ENCODE measurements at places on chromosomes 12 and 14.
A peak's percentile ranks its signal among the peaks of the same experiment; 100 is the strongest.

DNA sequence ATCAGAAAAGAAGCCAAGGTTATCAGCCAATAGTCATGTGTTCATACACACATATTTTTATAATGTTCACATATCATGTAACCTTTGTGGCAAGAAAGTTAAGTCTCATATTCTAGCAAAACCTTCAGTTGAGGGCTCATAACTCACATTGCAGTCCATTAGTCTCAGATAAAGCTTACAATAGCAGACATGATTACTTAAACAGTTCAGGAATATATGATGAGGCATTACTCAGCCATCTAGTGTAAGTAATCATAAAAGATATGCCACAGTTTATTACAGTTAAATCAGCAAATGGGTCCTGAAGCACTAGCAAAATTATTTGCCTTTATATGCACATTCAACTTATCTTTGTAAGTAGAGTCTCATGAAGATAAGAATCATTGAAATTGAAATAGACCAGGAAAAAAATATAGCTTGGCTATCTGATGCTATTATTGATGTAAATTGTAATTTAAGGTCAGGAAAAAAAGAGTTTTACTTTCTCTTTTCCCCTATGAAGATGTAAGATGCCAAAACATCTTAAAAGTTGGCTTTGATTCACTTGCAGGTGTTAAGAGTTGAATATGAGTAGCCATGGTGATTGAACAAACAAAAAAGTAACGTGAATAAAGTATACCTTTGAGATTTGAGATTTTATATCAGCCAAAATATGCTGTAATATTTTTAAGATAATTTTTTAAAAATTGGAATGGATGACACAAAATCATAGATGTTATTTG lies 537.0 kb downstream of the SLC6A15 start:
- no peak for DNase-seq

GRCh38 chr14:71855399-71856036 lies 76.7 kb upstream of the RGS6 start:
- DNase-seq, result no peak

GRCh38 chr12:32477714-32478113 lies 78.4 kb downstream of the FGD4 start:
- DNase-seq, result no peak

DNA sequence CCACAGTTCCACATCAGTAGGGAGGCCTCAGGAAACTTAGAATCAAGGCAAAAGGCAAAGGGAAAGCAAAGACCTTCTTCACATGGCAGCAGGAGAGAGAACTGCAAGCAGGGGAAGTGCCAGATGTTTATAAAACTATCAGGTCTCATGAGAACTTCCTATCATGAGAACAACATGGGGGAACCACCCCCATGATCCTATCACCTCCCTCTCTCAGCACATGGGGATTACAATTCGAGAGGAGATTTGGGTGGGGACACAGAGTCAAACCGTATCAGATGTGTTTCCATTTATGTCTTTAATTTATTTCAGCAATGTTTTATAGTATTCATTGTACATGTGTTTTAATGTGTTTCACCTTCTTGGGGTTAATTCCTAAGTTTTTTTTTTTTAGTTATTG lies 25.8 kb downstream of the METAP2 start:
- DNase-seq, result no peak

DNA sequence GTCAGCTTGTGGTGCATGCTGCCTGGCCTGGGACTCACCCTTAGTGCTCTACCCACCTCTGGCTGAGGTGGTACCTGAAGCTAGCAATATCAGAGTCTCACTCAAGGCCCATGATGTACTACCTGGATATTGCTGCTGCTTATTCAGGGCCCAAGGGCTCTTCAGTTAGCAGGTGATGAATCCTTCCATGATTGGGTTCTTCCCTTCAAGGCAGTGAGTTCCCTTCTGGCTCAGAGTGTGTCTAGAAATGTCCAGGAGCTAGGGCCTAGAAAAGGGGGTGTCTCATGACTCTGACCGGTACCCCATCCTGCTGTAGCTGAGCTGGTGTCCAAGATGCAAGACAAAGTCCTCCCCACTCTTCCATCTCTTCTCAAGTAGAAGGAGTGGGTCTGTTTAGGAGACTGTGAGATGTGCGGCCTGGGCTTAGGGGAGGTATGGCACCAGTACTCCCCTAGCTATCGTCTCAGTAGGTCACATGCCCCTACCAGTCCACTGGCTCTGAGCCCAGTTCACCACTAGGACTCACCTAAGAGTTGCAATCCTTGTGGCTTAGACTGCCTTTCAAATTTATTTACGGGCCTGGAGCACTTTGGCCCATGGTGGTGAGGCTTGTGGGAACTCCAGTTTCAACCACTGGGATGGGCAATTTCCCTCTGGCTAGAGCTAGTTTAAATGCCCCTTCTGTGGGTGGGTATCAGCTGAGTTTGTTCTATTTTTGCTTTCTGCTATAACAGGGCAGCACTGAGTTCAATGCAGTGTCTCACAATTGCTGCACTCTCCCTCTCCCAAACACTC lies 12.2 kb downstream of the PRORP start:
- peak; percentile 27 for DNase-seq

- DNase-seq, result no peak
These were observed 348.5 kb upstream of the MDGA2 start for GRCh38 chr14:48023881-48024280.

- no peak for DNase-seq
These were observed 53.2 kb downstream of the KCNK10 start for GRCh38 chr14:88269806-88270420.

DNA sequence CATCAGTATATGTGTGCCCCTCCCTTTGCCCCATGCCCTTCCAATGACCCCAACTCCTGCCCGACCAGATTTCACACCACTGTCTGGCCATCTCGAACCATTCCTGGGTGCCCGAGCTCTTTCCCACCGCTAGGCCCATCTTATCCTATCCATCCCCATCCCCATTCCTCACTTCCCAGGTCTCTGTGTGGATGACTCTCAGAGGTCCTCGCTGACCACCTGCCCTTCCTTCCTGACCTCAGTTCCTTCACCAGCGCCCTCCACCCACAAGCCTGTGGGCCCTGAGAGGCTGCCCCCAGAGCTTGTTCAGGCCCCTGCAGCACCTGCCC lies 49.1 kb downstream of the CYP46A1 start:
- DNase-seq, result no peak

DNA sequence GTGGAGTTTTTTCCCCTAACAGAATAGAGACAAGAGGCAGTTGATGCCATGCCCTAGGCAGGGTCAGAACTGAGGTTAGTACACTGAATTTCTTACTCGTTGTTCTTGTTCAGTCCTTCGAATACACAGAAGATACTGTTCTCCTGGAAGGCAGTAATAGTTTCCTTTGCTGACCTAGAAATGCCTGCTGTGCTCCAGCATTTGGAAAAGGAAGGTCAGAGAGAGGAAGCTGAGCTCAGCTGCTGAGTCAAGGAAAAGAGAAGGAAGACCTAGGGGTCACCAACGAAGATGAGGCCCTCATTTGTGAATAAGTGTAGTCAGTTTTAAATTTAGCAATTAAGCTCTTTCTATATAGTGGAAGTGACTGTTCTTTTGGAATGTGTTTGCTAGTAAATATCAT lies 100.1 kb downstream of the CRADD start:
- no peak for DNase-seq

- DNase-seq, result no peak
These were observed 34.8 kb upstream of the FRMD6 start for GRCh38 chr14:51616724-51617409.

DNA sequence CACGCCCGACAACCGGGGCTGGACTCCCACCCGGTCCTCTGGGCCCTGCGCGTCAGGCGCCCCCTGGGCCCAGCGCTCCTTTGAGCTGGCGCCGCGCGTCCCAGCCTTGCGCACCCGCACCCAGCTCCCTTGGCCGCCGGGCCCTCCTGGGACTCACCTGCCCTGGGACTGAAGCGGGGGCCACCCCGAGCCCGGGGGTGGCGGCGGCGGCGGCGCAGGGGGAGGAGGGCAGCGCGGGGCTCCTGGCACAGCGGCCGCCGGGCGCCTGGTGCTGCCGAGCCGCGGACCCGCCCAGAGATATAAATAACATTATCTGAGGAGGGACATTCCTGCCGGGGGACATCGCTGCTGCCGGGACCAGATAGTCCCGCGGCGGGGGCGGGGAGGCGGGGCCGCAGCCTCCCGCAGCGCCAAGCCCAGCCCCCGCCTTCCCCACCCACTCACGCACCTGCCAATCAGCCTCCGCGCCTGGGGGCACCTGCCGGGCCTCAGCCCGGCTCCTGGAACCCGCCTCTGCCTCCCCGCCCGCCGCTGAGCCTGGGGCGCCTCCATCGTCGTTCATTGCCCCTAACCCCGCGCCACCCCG lies at the start of gene SPTB:
SPTB (minus strand) TSS at position 273 of the 586 bp plus-strand sequence. CDS start 56,813 bp downstream, outside the sequence.
- DNase-seq, result peak; percentile 68

- DNase-seq, result no peak
These were observed 59.3 kb downstream of the UNC79 start for GRCh38 chr14:93490001-93490400.

Data from NCI-H2029 (cell line).